Stimulated activated CD8-positive, alpha-beta memory T cell treated with anti-CD3 and anti-CD28 coated beads, Interleukin-4, amount 100 ng/mL, for 4 hours (primary cell): ENCODE measurements at places on chromosomes 2 and 18.

DNA sequence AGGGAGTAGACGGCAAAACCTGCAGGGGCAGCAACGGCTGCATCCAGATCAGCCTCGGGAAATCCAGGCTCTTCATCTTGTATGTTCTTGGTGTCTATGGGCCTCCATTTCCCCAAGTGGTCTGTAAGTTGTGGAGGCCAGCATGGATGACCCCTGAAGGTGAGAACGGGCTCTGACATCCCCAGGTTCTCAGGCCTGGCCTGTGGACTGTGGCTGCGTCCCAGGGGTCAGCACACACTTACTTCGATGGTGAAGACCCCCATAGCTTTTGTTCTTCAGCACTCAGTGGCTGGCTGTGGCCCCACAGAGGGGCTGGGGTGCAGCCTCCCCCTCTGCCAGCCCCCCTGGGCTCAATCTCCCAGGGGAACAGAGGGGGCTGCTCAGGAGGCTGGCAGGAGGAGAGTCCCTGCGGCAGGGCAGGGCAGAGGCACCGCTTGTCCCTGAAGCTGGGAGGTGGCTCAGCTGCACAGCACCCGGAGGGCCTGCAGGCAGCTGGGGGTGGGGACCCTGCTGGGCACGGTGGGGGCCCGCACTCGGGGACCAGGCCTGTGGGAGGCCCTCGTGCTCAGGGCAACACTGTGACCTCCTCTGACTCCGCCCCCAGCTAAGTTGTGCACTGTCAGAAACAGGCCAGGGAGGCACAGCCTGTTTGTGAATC, 3.8 kb downstream of the SLC66A3 start:
- DNase-seq, result no peak

DNA sequence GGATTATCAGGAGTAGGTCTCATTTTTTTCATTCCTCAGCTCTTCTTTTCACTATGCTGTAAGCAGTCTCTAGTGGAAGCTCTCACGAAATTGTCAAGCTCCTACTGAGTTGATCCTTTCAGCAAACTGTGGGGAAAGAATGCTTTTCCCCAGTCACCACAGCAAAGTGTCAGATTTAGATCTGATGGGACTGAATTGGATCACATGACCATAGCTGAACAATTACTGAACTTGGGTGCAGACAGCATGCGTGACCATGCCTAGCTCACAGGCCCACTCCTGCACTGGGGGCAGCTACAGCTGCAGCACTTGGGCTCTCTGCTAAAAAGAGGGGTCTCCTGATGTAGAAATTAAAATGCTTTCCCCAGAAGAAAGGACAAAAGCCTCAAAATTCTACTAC, 3.1 kb downstream of the ARHGAP15 start:
- DNase-seq, result no peak

- no peak for DNase-seq
These were observed 22.6 kb upstream of the CALCRL start for GRCh38 chr2:187470698-187471097.

- no peak for DNase-seq
These were observed 67.9 kb downstream of the POLR1A start for GRCh38 chr2:86037795-86038192.

- DNase-seq, result no peak
These were observed 60.7 kb downstream of the ITGB6 start for GRCh38 chr2:160139350-160139749.

DNA sequence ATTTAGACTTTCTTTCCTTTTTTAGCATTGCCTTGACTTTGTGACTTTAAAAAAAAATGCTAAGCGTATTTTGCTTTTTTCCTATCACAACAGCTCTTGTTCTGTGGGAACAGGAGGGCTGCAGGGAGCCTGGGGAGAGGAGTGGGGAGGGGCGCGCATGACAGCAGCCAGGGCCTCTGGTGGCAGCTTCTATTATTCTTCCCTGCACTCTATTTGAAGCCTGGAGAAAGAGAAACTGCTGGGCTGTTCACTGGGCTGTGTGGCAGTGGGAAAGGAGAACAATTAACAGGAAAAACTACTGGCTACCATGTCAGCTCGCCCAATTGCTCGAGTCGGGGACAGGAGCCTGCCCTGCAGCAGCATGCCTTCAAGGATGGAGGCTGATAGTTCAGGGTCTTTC, 119.0 kb upstream of the ZBTB14 start:
- DNase-seq, result no peak

DNA sequence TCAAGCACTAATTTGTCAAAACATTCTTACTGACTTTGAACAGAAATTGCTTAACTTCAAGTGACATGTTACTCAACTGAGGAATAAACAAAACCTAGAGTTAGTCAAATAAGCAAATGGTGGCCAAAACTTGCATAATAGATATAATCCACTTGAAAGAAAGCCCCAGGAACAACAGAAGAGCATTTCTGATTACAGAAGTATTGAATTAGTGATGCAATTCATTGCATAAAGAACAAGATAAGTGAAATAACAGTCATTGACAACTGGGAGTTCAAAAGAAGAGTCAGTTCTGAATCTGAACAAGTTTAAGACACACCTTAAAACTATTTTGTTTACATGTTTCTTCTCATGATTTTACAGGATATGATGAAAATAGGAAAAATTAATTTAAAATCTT, 30.8 kb downstream of the COBLL1 start:
- no peak for DNase-seq

GRCh38 chr2:19949071-19949470, 40.8 kb downstream of the WDR35 start:
- no peak for DNase-seq

GRCh38 chr2:42064417-42064942, 16.7 kb downstream of the PKDCC start:
- DNase-seq, result no peak

GRCh38 chr2:46175419-46175818, 121.8 kb upstream of the EPAS1 start:
- DNase-seq, result no peak

DNA sequence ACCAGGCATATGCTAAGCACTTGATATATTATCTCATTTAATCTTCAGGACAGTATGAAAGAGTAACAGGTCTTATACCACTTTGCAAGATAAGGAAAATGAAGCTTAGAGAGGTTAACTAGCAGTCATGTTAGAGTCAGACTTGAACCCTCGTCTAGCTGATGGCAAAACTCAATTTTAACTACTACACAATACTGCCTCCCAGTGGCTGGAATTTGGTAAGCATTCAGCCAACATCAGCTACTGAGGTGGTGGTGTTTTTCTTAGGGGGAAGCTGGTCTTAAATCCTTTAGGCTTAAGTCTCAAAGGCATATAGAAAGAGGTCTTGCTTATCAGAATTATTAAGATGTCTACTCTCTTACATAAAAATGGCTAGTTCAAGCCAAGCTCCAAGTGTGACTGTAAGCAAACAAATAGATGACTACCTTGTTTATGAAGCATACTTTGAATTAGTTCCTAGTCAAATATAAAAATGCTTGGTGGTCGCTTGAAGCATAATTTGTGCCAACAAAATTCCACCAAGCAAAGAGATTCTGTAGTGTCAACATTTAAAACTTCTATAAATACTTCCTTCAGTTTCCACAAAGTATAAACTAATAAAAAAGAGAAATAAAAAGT, 325.4 kb upstream of the FIGN start:
- DNase-seq, result no peak

DNA sequence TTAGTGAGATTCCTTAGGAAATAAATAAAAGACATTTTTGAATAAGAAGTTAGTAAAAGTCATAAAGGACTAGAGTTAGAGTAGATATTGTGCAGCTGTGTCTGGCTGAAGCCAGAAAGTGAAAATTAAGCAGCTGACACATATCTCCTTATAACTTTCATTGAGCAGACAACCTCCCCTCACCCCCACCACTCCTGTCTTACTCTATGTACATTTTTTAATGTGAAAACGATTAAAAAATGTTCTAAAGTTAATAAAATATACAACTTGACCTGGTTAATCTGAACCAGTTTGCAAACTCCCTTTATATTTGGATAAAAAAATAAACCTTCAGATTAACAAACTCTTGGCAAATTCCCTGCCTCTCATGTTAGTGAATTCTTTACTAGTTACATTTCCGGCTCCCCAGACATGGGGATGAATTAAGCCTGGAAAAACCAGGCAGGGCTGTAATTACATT, 462.8 kb downstream of the MEIS1 start:
- DNase-seq, result no peak

GRCh38 chr2:11065833-11066485, 89.3 kb upstream of the SLC66A3 start:
- DNase-seq, result no peak

DNA sequence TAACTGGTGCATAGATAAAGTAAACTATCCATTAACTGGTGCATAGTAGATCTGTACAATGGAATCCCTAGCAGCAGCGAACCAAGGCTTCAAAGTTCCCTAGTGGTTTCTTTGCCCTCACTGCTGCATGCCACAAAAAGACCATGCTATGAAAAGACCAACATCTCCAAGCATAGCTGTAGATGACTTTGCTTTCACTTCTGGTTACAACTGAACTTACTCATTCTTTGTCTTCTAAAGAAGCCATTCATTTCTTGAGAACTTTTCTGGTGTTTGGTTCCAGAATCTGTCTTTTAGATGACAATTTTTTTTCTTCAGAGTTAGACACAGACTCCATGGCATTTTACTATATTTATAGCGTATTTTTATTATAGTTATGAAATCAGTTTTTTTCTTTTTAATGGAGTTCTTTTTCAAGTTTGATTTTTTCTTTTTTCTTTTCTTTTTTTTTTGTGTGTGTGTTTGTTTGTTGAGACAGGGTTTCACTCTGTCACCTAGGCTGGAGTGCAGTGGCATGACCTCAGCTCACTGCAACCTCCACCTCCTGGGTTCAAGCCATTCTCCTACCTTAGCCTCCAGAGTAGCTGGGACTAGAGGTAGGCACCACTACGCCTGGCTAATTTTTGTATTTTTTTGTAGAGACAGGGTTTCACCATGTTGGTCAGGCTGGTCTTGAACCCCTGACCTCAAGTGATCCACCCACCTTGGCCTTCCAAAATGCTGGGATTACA, 63.6 kb downstream of the SLC35F5 start:
- DNase-seq, result no peak

DNA sequence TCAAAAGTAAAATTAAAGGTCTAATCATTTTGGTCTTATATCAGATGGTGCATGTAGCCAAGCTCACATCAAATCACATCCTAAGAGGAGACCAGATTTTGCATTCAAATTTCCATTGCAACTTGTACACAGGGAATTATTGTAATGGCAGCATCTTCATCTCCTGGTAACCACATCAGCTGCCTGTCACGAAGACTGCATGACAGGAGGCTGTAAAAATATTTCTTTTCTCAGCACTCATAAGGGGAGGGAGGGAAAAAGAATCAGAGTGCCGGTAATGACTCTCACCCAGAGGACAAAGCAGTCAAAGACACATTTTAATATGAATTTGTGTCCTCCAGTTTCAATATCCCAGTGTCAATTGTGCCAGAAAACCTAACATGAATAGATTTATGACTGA, 216.7 kb downstream of the TMEM163 start:
- DNase-seq, result no peak

GRCh38 chr2:44479127-44479887, 117.6 kb downstream of the CAMKMT start:
- DNase-seq, result no peak
